ENCODE measurements at places on chromosomes 5 and 9.

GRCh38 chr9:123401879-123402513 lies 46.0 kb downstream of the CRB2 start:
- DNase-seq, result peak; percentile 73

DNA sequence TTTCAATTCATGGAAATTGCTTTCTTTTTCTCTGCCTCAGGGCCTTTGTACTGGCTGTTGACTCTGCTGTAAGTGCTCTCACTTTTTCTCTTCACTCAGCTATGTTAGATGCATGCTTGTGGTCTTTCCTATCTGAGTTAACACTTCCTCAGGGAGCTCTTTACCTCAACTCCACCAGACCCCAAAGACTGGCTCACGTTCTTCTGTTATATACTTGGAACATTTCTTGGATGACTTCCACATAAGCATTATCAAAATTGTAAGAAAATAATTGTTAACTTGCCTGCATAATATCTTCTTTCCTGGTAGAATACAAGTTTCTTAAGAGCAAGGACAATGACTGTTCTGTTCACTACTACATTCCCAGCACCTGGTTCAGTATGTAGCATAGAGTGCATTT lies 455.9 kb downstream of the EBF1 start:
- no peak for DNase-seq

DNA sequence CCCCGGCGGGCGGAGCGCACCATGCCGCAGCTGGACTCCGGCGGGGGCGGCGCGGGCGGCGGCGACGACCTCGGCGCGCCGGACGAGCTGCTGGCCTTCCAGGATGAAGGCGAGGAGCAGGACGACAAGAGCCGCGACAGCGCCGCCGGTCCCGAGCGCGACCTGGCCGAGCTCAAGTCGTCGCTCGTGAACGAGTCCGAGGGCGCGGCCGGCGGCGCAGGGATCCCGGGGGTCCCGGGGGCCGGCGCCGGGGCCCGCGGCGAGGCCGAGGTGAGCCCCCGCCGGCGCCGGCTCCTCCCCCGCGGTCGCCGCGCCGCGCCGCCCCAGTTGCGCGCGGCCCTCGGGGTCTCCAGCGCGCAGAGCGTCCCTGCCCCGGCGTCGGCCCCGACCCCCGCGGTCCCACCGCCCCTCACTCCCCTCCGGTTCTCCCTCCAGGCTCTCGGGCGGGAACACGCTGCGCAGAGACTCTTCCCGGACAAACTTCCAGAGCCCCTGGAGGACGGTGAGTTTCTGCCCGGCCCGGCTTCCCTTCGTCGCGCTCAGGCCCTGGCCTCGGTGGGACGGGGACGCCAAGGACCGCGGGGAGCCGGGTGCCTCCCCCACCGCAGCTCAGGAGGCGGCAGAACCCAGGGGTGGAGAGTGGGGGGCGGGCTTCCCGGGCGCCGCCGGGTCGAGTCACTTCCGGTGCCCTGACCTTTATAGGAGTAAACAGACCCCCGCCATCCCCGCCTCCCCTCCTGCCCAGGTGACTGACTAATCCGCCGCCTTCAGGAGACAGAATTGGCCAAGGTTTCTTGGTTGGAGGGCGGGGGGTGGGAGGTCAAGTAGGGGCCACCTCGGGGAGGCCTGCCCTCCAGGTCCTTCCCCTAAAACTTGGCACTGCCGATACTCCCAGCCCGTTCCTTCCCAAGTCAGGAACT lies 665 bp downstream of the TCF7 start:
- DNase-seq, result no peak

DNA sequence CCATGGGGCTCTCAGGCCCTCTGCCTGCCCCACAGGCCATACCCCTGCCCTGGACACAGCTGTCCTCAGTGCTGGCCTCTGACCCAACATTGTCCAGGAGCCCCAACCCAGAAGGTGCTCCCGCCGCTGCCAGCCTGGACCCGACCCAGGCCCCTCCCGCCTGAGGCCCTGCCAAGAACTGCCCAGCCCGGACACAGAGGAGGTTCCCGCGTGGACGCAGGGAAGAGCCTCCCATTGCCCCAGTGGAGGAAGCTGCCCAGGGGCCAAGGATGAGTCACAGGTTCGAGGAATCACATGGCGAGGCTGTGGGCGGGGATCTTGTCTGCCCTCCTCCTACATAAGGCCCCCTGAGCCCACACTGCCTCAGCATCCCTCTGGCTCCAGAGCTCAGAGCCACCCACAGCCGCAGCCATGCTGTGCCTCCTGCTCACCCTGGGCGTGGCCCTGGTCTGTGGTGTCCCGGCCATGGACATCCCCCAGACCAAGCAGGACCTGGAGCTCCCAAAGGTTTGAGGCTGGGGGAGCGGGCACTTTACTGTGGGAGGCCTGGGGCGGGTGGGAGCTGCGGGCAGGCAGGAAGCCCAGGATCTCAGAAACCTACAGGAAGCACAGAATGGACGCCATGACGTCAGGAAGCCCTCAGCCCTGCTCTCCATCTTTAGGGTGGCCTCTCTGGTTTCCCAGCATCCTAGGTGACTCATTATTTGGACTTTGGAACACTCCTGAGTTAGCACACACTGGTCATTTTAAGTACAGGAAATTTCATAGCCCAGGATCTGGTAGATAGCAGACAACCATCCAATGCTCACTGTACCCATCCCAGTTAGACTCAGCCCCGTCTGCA lies at the start of gene PAEP:
Gene PAEP, plus strand, starts transcription at position 366 of the 844 bp plus-strand sequence.
- DNase-seq, result no peak

DNA sequence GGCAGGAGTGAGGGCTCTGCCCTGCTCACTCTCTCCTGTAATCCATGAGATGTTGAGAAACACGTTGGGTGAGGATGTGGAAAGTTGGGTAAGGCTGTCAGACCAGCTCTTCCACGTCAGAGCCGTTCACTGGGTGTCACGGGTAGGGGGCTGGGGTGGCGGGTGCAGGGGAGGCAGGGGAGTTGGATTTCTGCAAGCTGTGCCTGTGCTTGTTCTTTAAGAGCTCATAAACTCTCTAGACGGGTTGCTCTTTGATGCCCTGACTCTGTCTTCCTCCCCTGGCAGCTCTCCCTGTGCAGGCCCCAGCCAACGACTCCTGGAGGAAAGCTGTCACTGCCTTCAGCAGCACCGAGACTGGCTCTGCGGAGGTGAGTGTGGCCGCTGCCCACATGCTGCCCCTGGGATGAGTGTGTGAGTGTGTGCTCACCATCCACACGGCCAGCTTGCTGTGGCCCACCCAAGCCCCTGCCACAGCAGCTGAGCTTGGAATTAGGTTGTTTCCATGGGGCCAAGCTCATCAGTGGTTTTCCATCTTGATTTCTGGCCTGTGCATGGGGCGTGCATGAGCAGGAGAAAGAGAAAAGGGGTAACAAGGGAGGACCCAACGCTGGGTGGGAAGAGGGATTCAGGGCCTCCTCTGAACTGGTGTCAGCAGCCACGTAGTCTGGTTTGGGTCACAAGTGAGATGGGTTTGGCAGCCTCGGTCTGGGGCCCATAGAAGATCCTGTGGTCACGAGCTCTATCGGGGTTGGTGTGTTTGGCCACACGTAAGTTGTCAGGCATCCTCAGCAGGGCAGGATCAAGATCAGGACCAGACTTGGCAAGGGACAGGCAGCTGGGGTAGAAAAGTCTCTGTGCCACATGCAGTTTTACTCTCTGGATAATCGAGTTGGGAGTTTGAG lies 21.0 kb upstream of the POMT1 start:
- DNase-seq, result no peak

DNA sequence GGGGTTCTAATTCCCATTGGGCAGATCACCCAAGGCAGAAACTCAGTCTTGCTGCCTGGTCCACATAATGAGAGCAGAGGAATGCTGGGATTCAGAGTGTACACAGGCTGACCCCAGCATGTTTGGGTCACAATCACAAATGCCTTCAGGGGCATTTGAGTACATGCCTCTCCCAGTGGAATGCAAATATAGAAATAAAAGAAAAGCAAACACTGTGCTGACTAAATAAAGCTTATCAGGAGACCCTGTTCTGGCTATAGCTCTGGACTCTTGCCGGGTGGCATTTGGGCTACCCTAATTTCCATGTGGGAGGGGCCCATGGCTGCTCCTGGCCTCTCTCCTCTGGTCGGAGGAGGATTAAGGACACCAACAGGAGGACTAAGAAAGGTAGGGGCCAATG lies 121.4 kb downstream of the DOCK8 start:
- DNase-seq, result no peak

DNA sequence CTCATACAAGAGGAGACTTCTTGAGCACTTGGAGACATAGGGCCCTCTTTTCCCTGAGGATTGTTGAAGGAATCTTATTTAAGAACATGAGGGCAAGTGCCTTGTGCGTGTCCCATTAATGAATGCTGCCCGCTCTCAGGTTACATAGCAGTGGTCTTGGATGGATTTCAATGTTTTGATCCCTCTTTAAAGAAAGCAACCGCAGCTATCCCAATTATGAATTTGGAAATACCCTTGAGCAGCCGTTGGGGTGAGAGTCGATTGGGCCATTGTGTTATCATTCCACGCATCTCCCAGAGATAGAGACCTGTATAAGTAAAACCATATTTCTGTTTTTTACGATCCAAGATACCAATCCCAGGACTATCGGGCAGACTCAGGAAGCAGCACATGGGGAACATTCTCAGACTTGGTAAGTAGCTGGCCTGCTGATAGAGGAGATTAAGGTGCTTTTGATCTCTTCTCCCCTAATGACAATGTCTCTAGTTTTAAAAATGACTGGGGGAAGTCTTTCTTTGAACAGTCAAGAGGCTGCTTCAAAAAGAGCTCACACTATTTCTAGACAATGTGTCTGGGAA lies 145.3 kb downstream of the MACROH2A1 start:
- no peak for DNase-seq

GRCh38 chr5:1725641-1726468 lies 73.8 kb downstream of the MRPL36 start:
- DNase-seq, result no peak

- DNase-seq, result no peak
Measured at GRCh38 chr9:134328841-134329575, 2.8 kb downstream of the RXRA start.
